ENCODE measurements at places on chromosomes 1 and 21.

DNA sequence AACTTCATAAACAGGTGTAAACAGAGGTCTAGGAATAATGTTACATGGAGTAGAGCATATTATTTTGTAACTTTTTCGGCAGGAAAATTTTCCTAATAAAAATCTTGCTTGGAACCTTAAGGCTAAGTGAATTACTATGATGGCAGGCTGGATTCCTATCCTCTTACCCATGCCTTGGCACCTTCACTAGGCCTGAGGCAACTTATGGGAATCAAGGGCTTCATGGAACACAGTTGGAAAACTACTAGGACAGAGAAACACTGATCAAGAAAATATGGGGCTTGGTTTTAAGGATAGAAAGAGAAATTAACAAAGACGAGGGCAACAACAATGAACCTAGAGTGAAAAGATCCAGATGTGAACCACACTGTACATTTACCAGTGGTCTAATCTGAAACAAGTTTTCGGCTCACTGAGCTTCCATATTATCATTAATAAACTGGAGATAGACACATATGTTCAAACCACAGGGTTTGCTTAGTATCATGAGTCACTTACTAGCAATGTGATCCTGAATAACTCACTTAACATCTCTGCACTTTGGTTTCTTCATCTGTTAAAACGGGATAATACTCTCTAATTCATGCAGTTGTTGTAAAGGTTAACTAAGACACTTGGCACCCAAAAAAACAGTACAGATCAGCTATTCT lies 68.5 kb downstream of the GPATCH2 start:
- DNase-seq, result no peak

GRCh38 chr21:37155186-37155585 lies 82.1 kb downstream of the TTC3 start:
- DNase-seq, result no peak

- no peak for DNase-seq
These were observed 42.8 kb downstream of the RTCA start for GRCh38 chr1:100308777-100309176.

DNA sequence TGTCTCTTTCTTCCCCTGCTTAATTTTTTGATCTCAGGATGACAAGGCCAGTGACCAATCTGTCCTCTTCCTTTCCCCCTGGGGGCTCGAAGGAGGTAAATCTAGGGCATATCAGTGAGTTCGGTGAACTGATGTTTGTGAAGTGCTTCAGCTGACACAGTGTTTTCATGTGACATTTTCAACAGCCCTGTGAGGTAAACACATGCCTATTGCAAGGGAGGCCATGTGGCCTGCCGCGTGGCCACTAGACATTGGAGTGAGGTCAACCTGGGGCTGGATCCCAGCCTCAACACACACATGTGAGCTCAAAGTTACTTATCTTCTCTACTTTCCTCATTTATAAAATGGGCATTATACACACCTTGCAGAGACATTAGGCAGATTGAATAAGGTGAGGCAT lies 126.3 kb downstream of the PLPP3 start:
- no peak for DNase-seq

DNA sequence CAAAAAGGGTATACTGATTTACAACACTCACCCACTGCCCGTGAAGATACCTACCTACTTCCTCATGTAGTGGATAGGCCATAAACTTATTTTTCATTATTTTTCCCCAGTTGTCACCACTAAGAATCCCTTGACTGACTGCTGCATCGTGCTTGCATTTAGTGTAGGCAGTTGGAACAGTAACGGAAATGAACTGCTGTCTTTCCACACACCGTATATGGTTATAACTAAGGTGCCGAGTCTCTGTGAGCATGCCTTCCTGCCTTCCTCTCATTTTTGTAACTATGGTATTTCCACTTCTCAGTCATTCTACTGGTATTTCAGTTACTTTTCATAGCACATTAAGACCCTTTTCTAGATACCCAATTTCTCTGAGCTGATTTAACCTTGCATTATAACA lies 36.4 kb downstream of the SLC35F3 start:
- DNase-seq, result no peak

GRCh38 chr1:169491845-169492281 lies 6.1 kb upstream of the SLC19A2 start:
- DNase-seq, result no peak
